Stimulated activated CD4-positive, alpha-beta T cell treated with anti-CD3 and anti-CD28 coated beads, Interleukin-15, amount 100 ng/mL, for 24 hours (primary cell): ENCODE measurements at places on chromosomes 7 and 10.

DNA sequence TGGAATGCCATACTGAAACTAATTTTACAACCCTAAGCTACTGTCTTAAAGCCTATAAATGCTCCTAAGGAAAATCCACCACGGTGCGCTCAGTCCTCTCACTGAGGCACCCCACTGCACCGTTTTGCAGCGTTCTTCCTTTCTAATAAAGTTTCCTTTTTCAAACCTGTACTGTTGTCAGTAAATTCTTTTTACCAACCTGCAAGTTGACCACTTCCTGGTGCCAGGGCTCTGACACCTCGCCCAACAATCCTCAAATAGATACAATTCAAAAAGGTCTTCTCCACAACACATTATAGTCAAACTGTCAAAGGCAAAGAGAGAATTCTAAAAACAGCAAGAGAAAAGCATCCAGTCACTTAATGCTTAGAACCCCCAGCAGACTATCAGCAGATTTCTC is 42.8 kb downstream of the HERPUD2 start:
- DNase-seq, result peak; percentile 16

DNA sequence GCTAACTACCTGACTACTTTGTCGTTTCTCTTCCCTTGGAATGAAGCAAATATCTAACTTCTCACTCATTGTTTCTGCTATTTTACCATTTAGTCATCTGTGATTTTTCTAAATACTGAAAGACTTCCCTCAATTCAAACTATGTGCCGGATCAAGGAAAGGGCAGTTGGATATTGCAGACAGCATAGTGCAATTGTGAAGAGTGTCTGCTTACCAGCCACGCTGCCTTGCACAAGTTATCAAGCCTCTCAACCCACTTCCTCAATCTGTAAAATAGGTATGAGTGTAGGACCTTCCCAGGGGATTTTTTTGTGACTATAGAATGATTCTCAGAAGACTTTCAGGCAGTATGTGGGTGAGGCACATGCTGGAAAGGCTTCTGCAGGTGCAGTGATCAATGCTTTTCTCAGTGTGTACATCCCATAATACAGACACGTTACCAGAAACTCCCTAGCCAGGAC is 54.3 kb downstream of the EGFR start:
- no peak for DNase-seq

- DNase-seq, result no peak
Observed at GRCh38 chr7:110609336-110609735, 481.6 kb upstream of the LRRN3 start.

- DNase-seq, result peak; percentile 19
Observed at GRCh38 chr7:91083855-91084644, 180.2 kb upstream of the FZD1 start.

GRCh38 chr10:61304746-61305145 is 148.4 kb downstream of the TMEM26 start:
- no peak for DNase-seq

- DNase-seq, result no peak
Observed at GRCh38 chr10:34154383-34154900, 660.7 kb downstream of the PARD3 start.

GRCh38 chr10:132194726-132195125 is 8.0 kb downstream of the DPYSL4 start:
- no peak for DNase-seq

DNA sequence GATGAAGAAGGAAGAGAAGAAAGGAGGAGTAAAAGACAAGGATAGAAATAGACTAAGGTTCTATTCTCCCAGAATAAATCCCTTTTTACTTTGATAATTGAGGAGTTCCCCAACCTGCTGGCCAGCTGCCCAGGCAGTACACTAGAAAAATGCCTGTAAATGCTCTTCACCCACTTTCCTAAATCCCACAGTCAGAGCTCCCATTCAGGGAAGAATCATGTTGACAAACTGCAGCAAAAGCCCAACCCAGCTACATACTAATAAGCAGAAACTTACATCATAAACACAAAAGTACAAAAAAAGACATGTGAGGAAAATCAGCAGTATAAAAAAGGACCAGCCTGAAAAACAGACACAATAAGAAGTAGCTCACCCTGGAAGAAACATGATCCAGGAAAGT is 15.8 kb upstream of the KDM7A start:
- no peak for DNase-seq

DNA sequence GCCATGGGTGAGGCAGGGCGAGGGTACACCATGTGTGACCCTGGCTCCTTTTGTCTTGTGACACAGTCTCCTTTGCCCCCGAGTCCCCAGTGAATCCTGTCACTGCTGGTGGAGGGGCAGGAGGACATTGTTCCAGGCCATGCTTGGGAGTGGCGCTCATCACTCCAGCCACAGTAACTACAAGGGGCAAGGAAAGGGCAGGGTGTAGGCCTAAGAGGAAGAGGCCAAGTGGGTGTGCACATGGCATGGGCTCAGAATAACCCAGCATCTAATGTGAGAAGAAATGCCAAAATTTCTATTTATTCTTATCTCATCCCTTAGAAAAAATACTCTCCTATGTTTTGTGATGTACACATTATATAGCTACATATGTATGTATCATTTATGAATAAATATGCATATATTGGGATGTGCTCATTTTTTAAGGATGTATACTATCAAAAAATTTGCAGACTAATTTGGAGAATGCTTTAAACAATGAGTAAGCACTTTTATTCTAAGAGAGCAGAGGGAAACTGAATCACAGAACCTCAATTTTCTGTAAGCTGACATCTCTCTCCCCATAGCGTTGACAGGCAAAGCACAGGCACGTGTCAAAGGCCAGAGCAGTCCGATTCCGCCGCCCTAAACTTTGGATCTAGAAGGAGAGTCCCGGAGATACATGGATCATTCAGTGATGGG is 36.9 kb downstream of the RNF32 start:
- no peak for DNase-seq

DNA sequence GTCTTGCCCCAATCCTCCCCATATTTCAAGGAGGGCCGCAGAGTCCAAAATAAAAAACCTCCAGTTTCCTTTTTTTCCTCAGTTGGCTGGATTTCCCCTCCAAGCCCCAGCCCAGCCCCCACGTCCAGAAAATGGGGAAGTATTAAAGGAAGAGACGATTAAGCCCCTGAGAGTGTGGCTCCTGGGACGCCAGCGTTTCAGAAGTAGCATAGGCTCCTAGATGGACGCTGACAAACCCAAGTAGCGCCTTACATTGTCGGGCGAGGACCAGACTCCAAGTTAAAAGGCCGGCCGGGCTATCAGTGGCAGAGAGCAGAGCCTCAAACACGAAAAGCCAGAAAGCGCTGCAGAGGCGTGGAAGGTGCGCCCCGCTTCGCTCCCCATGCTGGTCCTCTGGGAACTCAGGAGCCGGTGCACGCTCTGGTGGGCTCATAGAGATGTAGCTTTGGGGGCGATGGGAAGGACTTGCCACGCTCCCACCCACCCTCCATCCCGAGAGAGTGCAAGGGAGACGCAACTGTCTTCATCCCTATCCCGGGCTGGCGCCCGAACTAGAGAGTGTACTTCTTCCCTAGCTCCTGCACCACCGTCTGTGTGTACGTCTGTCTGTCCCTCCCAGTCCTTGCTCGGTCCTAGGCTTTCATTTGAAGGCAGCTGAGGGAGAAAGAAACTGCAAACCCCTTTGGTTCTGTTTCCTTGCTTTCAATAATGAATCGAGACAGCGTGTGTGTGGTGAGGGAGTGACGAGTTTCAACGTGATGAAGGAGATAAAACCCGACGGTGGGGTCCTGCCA is 6.3 kb upstream of the EMX2 start:
- no peak for DNase-seq

GRCh38 chr7:148385009-148385682 is 205.4 kb upstream of the C7orf33 start:
- DNase-seq, result no peak

DNA sequence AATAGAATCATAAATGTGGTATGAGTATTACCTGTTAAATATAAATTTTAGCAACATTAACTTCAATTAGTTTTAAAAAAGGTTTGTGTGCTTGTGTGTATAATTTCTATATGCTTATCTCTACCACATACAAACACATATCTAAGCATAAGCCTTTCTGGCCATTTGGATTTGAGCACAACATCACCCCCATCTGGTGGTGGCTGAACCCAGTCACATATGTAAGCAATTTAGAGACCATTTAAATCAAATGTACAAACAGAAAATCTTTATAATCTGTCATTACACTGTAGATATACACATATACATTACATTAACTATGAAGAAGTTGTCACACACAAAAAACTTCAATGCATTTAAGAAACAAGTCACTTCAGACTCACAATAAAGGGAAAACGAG is 31.7 kb downstream of the GPR22 start:
- peak; percentile 27 for DNase-seq

DNA sequence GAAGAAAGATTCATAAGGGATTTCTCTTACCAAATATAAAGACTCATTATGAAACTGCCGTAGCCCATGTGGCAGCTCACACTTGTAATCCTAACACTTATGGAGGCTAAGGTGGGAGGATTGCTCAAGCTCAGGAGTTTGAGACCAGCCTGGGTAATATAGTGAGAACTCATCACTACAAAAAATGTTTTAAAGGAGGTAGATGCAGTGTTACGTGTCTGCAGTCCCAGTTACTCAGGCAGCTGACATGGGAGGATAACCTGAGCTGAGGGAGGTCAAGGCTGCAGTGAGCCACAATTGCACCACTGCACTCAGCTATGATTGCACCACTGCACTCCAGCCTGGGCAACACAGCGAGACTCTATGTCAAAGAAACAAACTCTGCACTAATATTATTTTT is 18.1 kb upstream of the DNA2 start:
- DNase-seq, result no peak
